ENCODE measurements at places on chromosomes 7 and 10. TPM values are rescaled to one million over a fixed set of nuclear protein-coding genes. Genes with fewer than 3 reads are reported as not detected.

PIK3AP1 gene
- 24.7 TPM for total RNA-seq

KCNMA1 gene
- 16.1 TPM for total RNA-seq

CYP17A1 gene
- total RNA-seq, result 0.23 TPM

DNA sequence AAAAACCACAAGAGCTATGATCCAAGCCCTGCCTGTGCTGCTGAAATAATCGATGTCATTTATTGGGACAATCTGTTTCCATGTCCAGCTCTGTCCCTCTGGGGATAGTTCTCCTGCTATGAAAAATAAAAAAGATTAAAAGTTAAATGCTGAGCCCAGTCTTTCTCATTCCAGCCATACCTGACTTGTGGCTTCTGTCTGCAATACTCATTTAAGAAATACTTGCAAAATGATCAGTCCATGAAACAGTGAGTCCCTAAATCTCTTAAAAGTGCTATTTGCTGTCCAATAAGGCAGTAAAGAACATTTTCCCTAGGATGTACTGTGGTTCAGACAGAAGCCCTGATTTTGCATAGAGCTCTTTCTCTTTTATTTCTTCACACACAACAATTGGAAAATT, 91.7 kb downstream of the SLC16A9 start:
- H3K27me3 ChIP-seq, result no peaks in the 10 kb centered on the region
- DNase-seq, result no peak
- no peaks in the 10 kb centered on the region for H3K36me3 ChIP-seq
- no peak overlapping the region for H3K27ac ChIP-seq
- no peaks in the 10 kb centered on the region for H3K4me1 ChIP-seq
- no peak overlapping the region for H3K4me3 ChIP-seq

DNA sequence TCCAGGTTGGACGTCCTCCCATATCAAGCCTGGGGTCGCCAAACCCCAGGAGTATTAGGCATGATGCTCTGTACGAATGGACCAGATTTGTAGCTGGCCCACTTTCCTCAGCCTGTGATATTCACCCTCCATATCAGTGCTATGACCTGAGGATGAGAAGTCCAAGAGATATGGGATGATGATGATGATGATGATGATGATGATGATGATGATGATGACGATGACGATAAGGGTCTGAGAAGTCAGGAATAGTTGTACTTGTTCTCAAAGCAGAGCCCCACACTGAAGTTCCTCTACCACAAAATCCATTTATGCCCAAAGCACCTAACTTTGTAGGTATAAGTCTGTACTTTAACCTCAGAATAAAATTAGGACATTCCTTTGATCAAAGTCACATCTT, 50.7 kb downstream of the AMPH start:
- DNase-seq, result no peak
- H3K27ac ChIP-seq, result no peak overlapping the region
- no peaks in the 10 kb centered on the region for H3K4me1 ChIP-seq
- H3K36me3 ChIP-seq, result no peaks in the 10 kb centered on the region
- no peaks in the 10 kb centered on the region for H3K27me3 ChIP-seq

- no peak for DNase-seq
- H3K36me3 ChIP-seq, result no peaks in the 10 kb centered on the region
- no peaks in the 10 kb centered on the region for H3K27me3 ChIP-seq
- no peaks in the 10 kb centered on the region for H3K4me1 ChIP-seq
- H3K27ac ChIP-seq, result no peak overlapping the region
Measured at GRCh38 chr7:65809259-65809981, 63.5 kb upstream of the VKORC1L1 start.

DNA sequence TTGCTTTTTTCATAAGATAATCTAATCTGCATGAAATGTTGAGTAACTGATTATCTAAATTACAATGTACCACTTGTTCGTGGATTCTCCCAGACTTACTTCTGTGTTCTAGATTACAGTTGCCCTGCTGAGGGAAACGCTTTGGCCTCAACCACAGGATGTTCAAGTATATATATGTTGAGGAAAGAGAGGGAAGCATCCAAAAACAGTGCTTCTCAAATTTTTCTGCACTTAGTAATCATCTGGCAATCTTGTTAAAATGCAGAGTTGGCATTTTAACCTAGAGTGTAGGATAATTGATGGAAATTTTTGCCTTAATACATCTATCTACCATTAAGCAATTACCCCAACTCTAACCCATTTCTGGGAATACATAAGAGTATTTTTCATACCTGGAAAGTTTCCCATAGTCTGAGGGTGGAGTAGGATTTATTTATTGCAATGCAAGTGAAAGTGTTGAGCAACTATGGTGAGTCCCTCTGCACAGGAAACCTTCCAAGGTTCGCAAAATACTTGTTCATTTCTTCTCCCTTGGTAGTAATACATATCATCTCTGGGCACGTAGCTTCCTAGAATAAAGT, 59.6 kb upstream of the C1GALT1 start:
- no peak overlapping the region for H3K27ac ChIP-seq
- no peak overlapping the region for H3K4me3 ChIP-seq
- no peaks in the 10 kb centered on the region for H3K27me3 ChIP-seq
- DNase-seq, result no peak
- H3K4me1 ChIP-seq, result peaks cover 8% of the 10 kb centered on the region

DNA sequence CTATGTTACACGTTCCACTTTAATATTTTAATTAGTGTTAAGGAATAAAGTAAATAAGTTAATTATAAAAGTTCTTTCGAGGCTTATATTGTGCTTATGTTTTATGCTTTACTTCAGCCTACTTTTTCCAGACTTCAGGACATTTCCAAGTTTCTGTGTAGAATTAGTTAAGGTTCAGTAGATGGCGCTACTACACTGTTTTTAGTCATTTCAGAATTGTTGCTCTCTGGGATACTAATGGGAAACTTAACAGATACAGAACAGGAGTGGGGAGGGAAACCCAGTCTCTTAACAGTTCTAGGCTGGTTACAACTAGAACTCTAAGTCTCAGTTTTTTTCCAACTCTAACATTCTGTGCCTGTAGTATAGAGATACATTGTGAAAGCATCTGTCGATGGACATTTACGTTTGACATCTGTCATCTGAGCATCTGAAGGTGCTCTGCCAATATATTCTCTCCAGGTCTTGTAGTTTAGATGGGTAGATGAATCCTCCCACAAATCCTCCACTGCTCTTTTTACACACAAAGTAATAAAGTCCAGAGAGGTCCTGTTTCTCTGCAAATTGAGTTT, 56.8 kb upstream of the FAM171A1 start:
- H3K4me3 ChIP-seq, result no peak overlapping the region
- no peaks in the 10 kb centered on the region for H3K36me3 ChIP-seq
- no peaks in the 10 kb centered on the region for H3K4me1 ChIP-seq

GRCh38 chr10:35434533-35434932, 98.2 kb downstream of the CCNY start:
- no peaks in the 10 kb centered on the region for H3K27me3 ChIP-seq
- no peaks in the 10 kb centered on the region for H3K4me1 ChIP-seq
- no peak for DNase-seq
- no peak overlapping the region for H3K27ac ChIP-seq
- no peak overlapping the region for H3K4me3 ChIP-seq
- H3K36me3 ChIP-seq, result no peaks in the 10 kb centered on the region

- H3K27ac ChIP-seq, result no peak overlapping the region
- H3K4me3 ChIP-seq, result no peak overlapping the region
- no peaks in the 10 kb centered on the region for H3K4me1 ChIP-seq
- DNase-seq, result no peak
Measured at GRCh38 chr10:86305521-86305920, 61.1 kb downstream of the GRID1 start.

DNA sequence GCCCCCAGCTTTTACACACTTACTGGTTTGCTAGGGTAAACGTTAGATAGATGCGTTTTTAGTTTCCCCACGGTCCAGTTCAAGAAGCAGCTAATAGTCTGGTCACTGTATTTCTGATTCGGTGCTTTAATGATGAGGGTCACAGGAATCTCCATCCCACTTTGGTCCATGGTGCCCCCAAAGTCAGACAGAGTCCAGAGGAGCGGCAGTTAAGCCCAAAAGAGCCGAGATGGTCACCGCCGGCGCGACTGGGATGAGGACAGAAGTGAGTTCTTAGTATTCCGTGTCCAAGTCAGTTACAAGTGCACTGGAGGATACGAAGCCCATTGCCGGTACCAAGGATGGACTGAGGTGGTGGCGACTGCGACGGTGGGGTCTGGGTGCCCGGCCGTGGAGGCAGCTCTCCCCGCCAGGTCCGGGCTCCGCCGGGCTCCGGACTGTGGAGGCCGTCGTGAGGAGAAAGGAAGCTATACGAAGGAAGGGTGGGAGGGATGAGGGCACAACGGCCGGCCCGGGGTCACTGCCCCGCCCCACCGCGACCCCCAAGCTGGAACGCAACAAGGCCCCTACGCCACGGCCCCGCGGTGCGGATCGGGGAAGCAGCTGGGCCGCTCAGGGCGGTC, 663 bp downstream of the HERPUD2 start:
- DNase-seq, result peak; percentile 15
- peak overlapping the region; percentile 95 for H3K4me3 ChIP-seq
- H3K27me3 ChIP-seq, result no peaks in the 10 kb centered on the region
- no peaks in the 10 kb centered on the region for H3K36me3 ChIP-seq
- H3K4me1 ChIP-seq, result peaks cover 29% of the 10 kb centered on the region

GRCh38 chr7:131511774-131512535, 44.5 kb downstream of the PODXL start:
- DNase-seq, result no peak
- H3K4me1 ChIP-seq, result no peaks in the 10 kb centered on the region
- H3K27me3 ChIP-seq, result no peaks in the 10 kb centered on the region
- no peak overlapping the region for H3K27ac ChIP-seq

DNA sequence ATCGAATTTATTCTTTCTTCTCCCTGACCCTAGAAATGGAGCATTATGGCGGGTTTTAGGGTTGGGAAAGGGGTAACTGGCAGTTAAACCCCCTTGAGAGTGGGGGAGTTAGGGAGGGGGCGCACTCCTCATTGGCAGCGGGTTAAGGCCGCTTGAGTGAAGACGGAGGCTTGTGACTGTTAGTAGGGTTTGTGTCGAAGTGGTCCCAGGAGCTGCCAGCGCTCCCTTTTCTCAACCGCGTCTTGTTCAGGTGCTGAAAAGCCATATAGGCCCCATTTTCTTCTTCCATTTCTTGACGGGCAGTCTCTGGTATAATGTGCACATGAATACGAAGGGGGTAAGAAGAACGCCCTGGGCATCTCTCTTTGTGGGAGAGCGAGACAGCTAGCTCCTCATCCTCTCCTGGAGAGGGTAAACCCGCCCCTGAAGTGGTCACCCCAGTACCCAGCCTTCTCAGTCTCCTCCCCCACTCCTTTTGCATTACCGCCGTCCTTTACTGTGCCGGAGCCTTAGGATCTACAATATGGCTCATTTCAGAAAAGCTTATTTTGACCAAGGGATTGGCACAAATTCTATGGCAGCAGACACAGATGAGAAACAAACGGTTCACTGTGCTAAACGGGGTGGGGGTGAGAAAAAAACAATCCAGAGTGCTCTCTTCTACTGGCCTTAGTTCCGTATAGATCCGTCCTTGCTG, 836 bp downstream of the KMT2E start:
- peak overlapping the region; percentile 100 for H3K27ac ChIP-seq
- peaks cover 12% of the 10 kb centered on the region for H3K4me1 ChIP-seq
- no peak for DNase-seq
- H3K4me3 ChIP-seq, result peak overlapping the region; percentile 72
- no peaks in the 10 kb centered on the region for H3K27me3 ChIP-seq
- H3K36me3 ChIP-seq, result no peaks in the 10 kb centered on the region

GRCh38 chr10:110893559-110894179, 21.9 kb downstream of the PDCD4 start:
- no peaks in the 10 kb centered on the region for H3K27me3 ChIP-seq
- no peak overlapping the region for H3K4me3 ChIP-seq
- peaks cover 77% of the 10 kb centered on the region for H3K4me1 ChIP-seq
- peak overlapping the region; percentile 3 for H3K27ac ChIP-seq
- no peaks in the 10 kb centered on the region for H3K36me3 ChIP-seq

- no peaks in the 10 kb centered on the region for H3K27me3 ChIP-seq
- H3K36me3 ChIP-seq, result no peaks in the 10 kb centered on the region
- H3K27ac ChIP-seq, result no peak overlapping the region
- no peak overlapping the region for H3K4me3 ChIP-seq
- DNase-seq, result no peak
Measured at GRCh38 chr7:110973196-110973990, 117.5 kb upstream of the LRRN3 start.

Data from pancreas (tissue), 10 donors.